Stimulated activated CD4-positive, alpha-beta T cell treated with anti-CD3 and anti-CD28 coated beads, Interleukin-4, amount 100 ng/mL, for 4 hours (primary cell): ENCODE measurements at places on chromosomes 4 and X.

DNA sequence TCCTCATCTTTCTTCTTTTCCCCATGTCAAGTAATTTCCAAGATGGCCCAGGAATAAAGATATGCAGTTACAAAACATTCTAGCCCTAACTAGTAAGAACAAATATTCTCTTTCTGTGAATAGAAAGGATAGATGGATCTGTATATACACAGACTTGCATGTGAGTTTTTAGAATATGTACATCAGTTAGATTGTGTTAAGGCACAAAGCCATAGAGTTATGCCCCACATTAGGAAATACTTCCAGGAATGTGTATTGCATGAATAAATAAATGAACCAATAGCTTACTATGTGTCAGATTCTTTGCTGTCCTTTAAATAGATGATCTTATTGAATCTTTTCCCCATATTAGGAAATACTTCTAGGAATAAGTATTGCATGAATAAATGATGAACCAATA is 46.0 kb upstream of the TMPRSS11E start:
- DNase-seq, result no peak

- DNase-seq, result no peak
These were observed 207.3 kb downstream of the GABRB1 start for GRCh38 chr4:47238667-47239066.

DNA sequence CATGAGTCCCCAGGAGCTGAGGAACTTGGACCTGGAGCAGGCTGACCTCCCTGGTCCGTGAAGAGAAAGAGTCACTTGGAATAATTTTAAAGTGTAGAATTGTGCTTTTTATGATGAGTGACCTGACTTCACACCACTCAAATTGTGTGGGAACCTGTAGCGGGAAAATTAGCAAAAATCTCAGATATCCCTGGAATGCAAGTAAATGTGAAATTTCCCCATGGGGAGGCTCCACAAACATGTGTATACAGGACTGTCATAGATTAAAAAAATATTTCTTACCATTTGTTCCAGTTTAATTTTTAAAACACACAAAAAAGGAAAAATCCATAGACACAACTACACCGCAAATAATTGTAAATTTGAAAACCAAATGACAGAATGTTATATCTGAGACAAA is 1079.6 kb upstream of the PABPC4L start:
- DNase-seq, result no peak

- no peak for DNase-seq
These were observed 12.1 kb downstream of the PPARGC1A start for GRCh38 chr4:23877758-23878229.

GRCh38 chrX:46904626-46905025 is 7.6 kb upstream of the JADE3 start:
- no peak for DNase-seq

DNA sequence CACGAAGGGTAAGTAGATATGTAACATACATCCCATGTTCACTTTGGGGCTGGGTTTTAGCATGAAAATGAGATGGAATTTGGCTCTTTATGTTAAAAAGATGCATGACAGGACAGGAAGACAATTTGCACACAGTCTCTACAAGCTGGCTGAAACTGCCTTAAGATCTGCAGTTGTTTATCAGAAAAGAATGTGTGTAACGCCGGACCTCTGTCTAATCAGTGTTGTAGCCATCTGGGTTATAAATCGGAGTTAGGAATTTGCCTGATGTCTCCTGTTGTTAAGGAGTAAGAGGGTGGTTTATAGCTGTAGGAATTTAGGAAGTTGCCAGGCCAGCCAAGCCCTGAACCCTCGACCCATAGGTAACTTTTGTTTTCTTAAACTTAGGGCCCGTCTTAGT is 562.9 kb upstream of the FAT1 start:
- DNase-seq, result no peak

DNA sequence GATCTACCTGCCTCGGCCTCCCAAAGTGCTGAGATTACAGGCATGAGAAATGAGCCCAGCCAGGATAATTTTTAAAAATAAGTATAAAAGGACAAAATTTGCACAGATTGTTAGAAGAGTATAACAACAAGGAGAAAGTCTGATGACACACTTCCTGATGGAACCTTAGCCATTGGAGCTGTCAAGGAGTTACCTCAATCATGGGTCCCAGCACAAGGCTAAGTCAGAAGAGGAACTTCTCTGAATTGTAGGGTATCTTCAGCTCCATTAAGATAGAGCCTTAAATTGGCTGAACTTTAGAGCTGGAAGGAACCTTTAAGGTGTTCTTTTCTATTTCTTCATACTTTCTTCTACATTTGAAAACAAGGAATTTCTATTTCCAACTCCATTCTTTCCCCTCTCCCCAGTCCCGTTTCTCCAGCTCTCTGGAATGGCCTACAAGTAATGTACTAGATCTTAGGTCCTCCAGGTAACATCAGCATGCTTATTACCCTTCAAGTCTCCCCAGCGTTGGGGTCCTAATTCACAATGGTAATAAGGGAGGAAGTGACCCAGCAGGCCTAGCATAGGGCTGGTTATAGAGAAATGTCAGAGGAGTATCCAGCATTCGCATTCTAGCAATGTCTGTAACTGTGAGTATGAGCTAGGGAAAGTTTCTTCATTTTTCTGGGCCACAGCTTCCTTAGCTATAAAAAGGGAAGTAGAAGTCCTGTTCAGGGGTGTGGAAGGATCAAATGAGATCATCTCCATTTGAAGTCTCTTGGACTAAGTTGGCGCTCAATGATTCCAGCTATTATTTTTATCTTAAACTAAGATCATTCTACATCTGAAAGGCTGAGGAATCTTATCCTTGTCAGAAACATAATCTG is 18.5 kb upstream of the RBPJ start:
- DNase-seq, result no peak

DNA sequence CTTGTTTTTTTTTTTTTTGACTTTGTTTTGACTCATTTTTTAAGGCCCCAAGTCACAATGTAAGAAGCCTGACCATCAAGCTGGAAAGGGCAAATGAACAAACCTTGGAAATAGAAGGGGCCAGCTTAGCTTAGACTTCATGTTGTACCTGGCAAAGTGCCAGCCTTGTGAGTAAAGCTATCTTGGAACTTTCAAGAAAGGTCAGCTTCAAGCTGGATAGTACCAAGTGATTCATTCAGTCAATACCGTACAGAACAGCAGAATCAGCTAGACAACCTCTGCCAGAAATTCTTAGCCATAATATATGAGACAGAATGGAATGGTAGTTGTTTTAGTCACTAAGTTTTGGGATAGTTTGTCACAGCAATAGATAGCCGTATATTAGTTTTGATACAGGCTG is 1492.2 kb upstream of the TENM3 start:
- DNase-seq, result no peak

DNA sequence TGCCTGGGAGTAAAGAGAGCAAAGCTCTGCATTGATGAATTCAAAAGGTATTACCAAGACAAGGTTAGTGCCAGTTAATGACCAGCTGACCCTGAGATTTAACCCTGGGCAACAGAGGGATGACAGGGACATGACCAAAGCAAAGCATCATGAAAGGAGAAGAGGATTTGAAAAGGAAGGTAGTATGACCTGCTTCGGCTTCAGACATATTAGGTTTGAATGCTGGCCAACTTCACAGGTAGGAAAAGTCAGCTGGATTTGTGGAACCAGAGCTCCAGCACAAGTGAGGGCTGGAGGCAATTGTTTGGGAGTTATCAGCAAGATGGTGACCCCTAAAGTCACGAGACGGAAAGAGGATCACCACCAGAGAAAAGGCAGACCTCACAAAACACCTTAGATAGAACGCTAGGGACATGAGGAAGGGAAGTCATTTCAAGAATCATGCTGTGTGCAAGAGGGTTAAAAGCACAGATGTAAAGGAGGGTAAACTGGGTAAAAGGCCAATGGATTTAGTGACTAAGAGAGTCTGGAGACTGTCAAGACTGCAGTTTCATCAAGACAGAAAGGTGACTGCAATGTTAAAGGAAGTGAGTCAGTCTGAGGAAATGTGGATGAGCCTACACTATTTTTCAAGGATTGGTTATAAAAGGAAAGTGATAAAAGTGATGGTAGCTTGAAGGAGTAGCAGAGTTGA is 45.6 kb downstream of the SH3RF1 start:
- DNase-seq, result no peak

GRCh38 chr4:106048250-106048971 is 153.1 kb downstream of the NPNT start:
- DNase-seq, result no peak

- DNase-seq, result no peak
These were observed 134.7 kb downstream of the SH3BGRL start for GRCh38 chrX:81336455-81337152.

DNA sequence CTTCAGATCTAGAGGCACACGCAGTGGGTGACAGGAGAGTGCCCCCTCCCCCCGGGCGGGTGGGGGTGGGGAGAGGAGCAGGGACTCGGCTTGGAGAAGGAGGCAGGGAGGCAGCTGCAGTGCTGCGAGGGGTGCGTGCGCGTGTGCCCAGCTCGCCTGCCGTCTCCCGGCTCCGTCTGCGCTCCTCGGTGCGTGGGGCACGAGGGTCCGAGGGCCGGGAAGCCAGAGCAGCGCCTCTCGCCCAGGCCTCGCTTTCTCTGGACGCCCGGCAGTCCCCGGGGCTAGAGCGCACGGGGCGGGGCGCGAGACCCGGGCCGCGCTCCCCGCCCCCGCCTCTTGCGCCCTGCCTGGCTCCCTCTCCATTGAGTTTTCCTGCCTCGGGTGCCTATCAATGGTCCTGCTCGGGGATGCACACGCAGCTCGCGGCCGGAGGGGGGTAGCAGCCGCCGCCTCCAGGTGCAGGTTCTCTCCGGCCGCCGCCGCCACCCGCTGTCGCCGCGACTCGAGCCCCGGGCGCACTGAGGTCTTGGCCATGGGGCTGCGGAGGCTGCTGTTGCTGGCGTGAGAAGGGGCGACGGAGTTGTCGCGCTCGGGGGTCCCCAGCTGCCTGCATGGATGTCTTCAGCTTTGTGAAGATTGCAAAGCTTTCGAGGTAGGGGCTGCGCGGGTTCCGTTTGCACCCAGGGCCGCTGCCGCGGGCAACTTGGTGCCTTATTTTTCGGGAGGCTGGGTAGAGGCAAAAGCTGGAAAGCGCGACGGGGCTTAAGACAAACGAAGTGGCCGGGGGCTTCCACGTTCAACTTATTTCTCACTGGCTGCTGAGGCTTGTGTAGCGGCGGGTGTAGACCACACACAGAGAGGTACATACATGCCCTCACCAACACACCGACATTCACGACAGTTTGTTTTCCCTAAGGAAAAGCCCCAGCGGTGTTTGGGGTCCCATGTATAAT is at the start of gene FRMPD4:
Gene FRMPD4, plus strand, starts transcription at position 113 of the 953 bp plus-strand sequence. Its CDS starts 499 bp downstream, at position 612.
- no peak for DNase-seq

- DNase-seq, result no peak
These were observed 146.8 kb downstream of the RPA4 start for GRCh38 chrX:97030463-97030862.

DNA sequence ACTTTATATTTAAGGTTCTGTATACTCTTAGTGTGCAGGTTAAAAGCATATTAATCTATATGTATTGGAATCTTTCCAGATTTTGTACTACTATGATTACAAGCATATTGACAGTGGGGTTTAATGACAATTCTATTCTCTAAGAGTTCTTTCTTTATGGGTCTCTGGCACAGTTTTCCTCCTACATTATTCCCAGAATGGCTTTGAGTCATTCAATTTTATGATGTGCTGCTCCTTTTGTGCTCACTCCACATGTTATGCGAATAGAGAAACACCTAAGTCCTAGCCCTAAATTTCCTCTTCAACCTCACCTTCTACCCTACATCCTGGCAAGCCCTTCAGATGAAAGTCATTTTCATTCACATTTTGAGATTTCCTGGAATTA is 209.9 kb upstream of the DIAPH2 start:
- DNase-seq, result no peak

DNA sequence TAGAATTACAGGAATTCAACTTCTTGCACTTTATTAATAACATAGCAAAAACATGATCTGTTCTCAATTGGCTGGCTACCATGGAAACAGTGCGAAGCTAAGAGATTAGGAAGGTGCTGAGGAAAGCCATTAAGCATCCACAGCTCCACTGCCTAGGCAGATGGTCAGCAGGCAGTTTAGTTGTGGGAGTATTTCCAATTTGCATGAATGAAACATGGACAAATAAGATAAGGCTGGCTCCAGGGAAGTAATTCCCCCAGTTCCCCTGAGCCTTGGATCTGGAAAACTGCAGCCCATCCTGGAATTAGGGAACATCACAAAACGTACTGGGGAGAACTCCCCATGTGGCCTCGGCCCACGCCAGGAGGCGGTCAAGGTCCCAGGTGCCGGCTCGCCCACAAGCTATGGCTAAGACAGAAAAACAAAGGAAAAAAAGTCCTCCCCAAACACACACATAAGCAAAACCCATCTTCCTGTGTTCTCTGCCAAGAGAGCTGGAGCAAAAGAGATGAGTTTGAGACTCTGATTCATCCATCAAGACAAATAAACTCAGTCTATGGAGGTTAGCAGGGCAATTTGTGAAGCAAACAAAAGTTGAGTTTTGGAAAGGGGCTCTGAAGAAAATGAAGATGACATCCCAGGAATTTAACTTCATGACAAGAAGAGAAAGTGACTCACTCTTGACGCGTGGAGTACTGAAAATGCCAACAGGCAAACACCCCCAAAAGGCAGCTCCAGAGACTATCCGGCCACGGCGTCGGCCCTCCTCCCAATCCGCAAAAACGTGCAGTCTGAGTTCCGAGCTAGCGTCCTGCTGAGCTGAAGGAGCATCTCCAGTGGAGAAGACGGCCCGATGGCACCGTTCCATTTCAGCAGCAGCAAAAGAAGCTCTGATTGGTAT is 45.1 kb downstream of the IGFBP7 start:
- no peak for DNase-seq

DNA sequence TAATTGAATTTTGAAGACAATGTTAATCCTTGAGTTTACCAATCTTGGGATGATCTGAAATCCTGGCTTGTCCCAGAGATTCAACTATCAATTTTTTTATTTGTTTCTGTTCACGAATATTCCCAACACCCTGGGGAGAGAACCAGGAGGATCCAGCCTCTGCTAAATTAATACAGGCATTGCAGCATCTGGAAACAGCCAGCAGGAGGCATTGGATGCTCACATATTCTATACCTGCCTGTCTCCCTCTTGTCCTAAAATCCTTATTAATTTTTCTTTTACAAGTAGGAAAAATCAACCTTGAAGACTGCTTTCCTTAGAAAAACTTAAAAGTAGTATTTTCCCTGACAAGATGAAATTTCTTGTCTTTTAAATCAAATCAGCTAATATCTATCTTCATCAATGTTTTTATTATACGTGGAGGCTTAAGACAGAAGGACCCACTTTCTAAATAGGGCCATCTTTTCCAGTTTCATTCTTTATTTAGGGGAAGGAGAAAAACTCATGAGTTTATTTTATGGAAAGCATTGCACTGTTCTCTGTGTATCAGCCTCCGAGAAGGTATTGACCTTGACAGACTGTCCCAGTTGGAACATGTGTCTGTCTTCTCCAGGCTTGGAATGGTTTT is 102.4 kb downstream of the CLNK start:
- DNase-seq, result no peak
